ENCODE measurements at places on chromosomes 7 and 10.
A peak's percentile ranks its signal among the peaks of the same experiment; 100 is the strongest.

- ATAC-seq, result no peak
Observed at GRCh38 chr7:117412946-117413559, 14.2 kb downstream of the ASZ1 start.

DNA sequence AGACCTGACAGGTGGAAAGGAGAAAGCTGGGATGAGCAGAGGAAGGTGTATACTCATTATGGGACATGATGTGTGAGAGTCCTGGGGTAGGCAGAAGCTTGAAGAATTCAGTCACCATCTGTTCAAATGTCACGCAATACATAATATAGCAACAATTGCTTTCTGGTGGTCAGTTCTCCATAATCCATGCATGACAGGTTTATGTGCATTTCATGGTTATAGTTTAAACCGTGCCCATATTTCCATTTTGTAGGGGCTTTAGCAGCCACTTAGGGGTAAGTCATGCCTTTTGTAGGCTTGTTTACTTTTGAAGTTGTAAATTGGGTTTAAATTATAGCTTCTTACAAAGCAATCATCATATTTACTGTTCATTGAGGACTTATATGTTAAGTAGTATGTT, 158.8 kb downstream of the NXPH1 start:
- ATAC-seq, result no peak

DNA sequence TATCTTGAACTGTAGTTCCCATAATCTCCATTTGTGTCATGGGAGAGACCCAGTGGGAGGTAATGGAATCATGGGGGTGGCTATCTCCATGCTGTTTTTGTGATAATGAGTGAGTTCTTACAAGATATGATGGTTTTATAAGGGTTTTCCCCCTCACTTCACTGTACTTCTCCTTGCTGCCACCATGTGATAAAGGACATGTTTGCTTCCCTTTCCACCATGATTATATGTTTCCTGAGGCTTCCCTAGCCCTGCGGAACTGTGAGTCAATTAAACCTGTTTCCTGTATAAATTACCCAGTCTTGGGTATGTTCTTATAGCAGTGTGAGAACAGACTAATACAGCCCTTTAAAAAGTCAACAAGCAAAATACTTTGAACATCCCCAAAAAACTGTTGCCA, 427.7 kb downstream of the HTR7 start:
- ATAC-seq, result no peak

DNA sequence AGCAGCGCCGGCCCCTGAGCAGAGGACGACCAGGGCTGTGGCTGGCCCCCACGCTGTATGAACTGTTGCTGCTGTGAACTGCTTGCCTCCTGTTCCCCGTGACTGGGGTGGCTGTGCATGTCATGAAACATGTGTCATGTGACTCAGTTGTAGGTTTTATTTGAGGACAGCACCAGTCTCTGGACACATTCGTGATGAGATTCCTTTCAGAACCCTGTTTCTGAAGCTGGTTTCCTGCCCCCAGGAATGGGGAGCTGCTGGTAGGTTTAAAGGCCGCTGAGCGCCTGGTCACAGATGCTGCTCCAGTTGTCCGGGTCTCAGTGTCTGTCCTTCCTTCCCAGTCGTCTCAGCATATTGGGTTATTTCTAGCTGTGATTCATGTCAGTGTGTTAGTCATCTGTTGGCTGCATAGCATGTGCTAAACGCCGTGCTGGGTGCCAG, 79.1 kb upstream of the PPIF start:
- ATAC-seq, result peak; percentile 42

- ATAC-seq, result no peak
Observed at GRCh38 chr7:30278376-30278775, 6.0 kb upstream of the ZNRF2 start.

GRCh38 chr7:95527033-95527775, 41.5 kb downstream of the ASB4 start:
- peak; percentile 65 for ATAC-seq

DNA sequence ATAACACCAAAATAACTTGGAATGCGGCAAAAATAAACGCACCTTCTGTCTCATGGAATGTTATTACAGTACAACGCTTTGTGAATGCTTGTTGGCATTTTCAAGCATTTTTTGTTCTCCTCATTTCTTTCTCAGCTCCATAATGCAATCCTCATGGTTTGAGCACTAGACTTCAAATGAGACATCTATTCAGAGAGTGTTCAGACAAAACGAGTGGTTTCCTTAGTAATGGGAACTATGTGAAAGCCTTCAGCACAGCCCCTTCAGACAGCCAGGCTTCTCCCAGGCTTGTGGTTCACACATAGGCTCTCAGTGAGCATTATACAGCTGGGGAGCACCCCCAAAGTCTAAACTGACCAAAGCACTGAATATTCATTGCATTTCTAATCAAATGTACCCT, 8.6 kb upstream of the LRRN3 start:
- no peak for ATAC-seq

DNA sequence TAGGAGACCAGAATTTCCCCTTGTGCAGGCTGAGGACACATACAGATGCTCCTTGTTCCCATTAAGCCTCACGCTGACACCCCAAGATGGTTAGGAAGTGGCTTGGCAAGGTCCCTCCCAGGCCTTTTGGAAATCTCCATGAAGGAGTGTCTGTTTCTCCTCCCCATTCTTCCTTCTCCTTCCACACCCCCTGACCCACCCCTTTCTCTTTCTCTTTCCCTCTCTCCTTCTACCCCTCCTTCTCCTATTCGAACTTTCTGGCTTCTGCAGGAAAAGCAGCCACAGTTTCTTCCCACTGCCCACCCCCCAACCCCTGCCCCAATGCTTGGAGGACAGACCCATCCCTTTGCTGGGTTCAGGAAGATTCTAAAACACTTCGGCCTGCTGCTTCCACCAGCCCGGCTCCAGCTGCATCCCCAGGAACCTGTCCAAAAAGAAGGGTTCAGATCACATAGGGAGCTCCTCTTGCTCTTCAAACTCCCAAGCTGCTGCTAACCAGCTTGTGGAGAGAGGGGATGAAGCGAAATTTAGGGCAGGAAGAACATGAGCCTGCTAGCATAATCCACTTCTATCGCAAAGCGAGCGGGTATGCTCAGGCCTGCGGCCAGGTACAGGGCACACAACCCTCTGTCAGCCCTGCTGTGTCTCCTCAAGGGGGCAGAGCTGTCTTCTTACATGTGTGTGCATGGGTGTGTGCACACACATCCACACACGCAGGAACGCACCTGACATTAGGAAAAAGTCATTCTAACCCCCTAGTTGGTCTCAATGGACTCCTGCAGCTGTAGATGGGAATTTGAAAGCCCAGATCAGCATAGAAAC, 80.4 kb downstream of the PPP1R3C start:
- ATAC-seq, result peak; percentile 36

- no peak for ATAC-seq
Observed at GRCh38 chr7:155236386-155236785, 61.3 kb upstream of the INSIG1 start.

GRCh38 chr7:158494162-158494586, 93.4 kb downstream of the PTPRN2 start:
- no peak for ATAC-seq

DNA sequence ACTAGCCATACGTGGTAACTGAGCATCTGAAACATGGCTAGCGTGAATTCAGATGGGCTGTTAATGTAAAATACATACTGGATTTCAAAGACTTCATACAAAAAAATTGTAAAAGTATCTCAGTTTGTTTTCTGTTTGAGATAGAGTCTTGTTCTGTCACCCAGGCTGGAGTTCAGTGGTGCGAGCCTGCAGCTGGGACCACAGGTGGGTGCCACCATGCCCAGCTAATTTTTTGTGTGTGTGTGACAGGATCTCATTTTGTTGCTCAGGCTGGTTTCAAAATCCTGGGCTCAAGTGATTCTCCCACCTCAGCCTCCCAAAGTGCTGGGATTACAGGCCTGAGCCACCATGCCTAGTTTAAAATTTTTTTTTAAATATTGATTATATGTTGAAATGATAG, 4.5 kb downstream of the TMEM243 start:
- no peak for ATAC-seq

DNA sequence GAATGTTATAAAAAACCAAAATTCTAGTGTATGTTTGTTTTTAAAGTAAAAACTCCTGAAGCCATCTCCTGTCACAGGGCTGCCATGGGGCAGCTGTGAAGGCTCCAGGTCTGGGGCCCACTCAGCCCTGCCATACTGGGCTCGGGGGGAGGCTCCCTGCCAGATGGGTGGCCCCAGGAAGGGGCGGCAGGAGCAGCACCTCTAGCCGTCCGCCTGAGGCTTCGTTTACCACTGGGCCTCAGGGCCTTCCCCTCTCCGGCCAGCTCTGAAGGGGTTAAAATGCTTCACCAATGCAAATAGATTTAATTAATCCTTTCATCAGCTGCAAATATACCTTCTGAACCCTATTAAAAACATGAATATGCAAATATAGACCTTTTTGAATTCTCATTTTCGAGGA, 139.0 kb downstream of the ELFN1 start:
- no peak for ATAC-seq

- ATAC-seq, result no peak
Observed at GRCh38 chr10:97788552-97789442, 17.0 kb upstream of the SFRP5 start.

DNA sequence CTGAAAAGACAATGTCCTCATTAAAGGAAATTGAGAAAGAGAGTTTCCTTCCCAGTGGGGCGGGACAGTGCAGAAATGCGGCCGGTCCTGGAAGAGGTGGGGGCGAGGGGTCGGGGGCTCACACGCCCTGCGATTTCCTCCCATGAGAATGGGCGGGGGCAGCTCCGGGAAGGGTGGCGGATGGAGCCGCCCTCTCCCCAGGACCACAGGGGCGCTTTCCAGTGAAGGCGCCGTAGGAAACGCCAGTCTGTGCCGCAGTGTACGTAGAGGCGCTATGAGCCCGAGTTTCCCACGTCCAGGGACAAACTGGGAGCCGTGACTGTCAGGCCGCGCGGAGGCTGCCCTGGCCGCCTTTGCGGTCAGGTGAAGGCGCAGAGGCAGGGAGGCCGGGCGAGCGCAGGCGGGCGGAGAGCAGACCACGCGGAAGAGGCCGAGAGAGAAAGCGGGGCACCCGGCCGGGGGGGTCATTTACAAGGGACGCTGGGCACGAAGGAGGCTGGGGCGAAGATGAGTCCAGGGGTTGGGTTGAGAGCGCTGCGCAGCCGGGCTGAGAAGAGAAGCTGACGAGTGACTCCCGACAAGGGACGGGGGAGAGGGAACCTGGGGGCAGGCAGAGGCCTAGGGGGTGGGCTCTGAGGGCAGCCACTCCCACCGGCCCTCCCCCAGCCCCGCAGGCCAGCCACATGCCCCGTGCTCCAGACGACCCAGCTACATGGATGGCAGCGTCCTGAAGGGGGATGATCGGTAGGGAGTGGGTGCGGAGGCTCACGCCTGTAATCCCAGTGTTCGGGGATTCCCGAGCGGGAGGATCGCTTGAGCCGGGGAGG, 45.0 kb downstream of the ALOX5 start:
- peak; percentile 93 for ATAC-seq

GRCh38 chr7:123285076-123285700, 85.4 kb upstream of the SLC13A1 start:
- no peak for ATAC-seq

DNA sequence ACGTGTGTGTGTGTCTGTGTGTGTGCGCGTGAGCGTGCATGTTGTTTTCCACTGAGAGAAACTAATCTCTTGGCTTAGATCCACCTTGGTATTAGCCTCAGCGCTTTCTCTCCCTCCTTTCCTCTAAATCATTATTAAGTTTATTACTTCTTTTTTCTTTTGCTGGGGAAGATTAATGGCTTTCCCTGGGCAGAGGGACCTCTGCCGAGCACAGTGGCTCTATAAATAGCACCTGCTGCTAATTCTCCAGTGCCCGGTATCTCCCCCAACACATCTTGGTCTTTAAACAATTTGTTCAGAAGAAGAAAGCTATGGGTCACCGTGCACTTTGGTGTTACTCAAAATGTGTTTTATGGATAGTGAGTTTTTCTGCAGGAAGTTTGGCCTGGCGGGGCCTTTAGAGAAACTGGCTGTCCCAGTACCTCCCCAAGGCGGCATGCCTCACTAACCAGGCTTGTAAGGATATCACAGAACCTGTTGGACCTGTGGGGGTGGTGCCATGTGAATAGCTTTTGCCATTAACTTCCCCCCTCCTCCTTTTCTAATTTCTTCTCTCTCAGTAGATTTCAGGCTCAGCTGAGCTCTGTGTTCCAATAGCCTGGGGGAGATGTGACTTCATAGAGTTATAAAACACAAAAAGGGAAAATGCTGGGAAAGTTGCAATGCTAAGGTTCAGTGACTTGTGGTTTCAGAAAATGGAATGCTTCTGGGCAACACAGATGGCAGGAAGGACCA, 70.1 kb upstream of the RAB11FIP2 start:
- ATAC-seq, result peak; percentile 80

GRCh38 chr10:50619882-50620281, 3.9 kb downstream of the SGMS1 start:
- no peak for ATAC-seq

DNA sequence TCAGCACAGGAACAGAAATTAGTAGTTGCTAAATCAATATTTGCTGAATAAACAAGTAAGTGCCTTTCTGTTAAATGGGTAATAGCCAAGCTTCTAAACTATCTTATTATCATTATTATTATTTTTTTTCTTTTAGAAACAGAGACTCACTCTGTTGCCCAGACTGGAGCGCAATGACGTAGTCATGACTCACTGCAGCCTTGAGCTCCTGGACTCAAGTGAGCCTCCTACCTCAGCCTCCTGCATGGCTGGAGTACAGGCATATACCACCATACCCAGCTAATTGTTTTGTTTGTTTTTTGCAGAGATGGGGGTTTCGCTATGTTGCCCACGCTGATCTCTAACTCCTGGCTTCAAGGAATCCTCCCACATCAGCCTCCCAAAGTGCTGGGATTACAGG, 12.3 kb upstream of the ELN start:
- no peak for ATAC-seq

DNA sequence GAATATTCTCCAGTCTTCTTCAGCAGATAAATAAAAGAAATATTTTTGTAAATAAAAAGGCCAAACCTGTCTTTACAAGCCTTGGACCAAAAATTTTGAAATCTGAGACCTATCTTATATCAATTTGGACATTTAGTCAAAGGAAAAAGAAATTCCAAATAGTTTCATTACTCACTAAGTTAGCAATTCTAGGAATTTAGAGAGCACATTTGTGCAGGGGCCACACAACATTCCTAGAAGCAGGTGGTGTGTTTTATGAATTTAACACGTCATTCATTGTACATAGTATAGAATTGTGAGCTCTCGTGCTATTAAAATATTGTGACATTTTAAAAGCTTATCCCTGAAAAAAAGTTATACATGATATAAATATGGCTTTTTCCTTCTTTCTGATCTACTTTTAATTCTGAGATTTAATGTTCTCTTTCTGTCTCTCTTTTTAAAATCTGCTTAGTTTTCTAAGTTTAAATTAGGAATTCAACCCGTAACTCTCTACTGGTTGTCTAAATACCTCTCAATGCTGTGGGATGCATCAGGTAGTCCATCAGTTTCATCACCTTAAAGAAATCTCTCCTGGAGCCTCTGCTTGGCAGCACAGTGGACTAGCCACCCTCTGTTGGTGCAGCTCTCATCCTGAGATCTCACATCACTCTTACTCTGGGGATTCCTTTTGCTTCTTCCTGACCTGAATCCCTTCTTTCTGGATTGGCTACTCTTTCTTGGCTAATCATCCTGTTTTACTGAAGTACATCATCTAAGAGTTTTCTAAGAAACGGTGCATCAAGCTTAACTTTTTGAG, 124.5 kb downstream of the SEMA3E start:
- no peak for ATAC-seq

All from motor neuron (in vitro differentiated cells).